ENCODE measurements at places on chromosomes 4 and X.

DNA sequence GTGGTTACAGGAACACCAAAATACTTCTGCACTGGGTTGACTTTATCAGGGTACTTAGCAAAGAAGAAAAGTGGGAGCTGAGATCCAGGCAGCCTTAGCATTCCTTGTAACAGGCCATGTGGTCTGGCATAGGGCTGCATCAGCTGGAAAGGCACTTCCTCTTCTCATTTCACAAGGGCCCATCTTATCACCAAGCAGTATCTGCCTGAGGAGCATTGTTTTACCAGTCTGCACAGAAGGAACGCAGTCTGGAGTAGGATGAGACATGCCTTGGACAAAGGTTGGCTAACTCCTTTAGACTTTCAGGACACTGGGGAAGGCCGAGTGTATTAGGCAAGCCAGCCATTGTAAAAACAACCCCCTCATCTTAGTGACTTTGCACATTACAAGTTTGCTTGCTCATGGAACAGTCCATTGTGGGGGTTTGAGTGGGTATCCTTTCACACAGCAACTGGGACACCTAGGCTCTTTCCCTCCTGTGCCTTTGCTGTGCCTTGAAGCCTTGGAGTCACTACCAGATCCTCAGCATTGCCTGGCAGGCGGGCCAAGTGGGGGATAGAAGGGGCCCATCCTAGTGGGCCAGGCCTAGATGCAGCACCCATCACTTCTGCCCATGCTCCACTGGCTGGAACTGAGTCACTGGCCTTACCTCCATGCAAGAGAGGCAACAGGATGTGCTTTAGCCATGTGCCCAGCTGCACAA lies 4.6 kb downstream of the SUV39H1 start:
- no peak for DNase-seq

- no peak for DNase-seq
Measured at GRCh38 chr4:147509386-147509785, 28.5 kb downstream of the EDNRA start.

- peak; percentile 73 for DNase-seq
Measured at GRCh38 chr4:168524006-168524405, 27.2 kb downstream of the PALLD start.

- DNase-seq = no peak
Measured at GRCh38 chr4:168293386-168293975, 25.1 kb downstream of the DDX60 start.

- peak; percentile 39 for DNase-seq
Measured at GRCh38 chrX:64093761-64094160, 111.7 kb downstream of the AMER1 start.
